Putamen (tissue), 1 donor: ENCODE measurements at places on chromosomes 1 and 21.

- DNase-seq = no peak
Measured at GRCh38 chr1:241706967-241707366, 54.9 kb downstream of the WDR64 start.

DNA sequence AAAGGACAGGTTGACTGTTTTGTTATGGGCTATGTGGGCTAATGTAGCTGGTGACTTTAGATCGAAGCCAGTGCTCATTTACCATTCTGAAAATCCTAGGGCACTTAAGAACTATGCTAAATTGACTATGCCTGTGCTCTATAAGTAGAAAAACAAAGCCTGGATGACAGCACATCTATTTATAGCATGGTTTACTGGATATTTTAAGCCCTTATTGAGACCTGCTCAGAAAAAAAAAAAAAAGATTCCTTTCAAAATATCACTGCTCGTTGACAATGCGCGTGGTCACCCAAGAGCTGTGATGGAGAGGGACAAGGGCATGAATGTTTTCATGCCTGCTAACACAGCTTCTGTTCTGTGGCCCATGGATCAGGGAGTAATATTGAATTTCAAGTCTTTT lies 48.1 kb downstream of the CAMSAP2 start:
- no peak for DNase-seq

DNA sequence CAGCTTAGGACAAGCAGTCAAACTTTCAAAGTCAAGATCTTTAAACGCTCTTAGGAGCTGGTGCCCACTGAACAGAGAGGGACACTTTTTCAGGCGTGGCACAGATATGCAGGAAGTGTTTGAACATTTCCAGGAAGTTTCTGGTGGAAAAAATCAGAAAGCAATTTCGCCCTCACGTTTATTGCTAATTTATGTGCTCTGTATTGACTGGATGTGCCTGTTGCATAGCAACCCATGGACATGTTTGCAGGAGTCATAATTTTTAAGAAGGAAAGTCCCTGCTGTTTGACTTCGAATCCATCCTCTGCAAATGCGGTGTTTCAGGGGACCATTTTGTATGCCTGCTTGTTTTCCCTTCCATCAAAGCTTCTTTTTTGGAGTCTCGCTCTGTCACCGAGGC lies 239.9 kb upstream of the IRF2BP2 start:
- DNase-seq = no peak

DNA sequence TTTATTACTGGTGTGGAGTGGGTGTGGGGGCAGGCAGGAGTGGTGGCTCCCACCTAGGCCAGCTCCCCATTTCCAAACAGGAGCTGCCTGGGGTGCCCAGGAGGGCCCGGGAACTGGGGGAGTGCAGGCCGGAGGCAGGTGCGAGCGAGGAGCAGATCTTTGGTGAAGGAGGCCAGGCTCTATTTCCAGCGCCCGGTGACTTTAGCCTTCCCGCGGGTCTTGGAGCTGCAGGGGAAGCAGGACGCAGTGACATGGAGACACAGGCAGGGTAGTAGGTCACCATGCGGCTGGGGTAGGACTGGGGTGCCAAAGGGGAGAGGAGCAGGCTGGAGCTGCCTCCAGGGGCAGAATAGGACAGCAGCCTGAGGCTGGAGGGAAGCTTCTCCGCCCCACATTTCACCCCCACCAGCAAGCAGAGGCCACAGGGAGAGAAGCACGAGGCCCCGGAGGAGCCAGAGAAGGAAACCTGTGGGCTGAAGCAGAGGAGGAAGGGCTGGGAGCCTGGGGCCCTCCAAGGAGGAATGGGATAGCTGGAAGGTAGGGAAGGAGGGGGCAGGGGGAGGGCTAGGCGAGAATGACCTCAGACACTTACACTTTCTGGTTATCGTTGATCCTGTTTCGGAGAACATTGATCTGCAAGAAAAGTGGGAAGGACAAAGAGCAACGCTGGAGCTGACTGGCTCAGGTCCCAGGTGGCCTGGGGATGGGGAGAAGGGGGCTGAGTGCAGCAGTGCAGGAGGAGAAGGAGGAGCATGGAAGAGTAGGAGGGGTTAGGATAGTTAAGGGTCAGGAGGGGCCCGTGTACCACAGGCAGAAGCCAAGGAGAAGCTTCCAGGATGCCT lies 18.2 kb downstream of the TNNT2 start:
- DNase-seq = no peak

GRCh38 chr21:38937286-38937790 lies 131.6 kb downstream of the ETS2 start:
- no peak for DNase-seq

DNA sequence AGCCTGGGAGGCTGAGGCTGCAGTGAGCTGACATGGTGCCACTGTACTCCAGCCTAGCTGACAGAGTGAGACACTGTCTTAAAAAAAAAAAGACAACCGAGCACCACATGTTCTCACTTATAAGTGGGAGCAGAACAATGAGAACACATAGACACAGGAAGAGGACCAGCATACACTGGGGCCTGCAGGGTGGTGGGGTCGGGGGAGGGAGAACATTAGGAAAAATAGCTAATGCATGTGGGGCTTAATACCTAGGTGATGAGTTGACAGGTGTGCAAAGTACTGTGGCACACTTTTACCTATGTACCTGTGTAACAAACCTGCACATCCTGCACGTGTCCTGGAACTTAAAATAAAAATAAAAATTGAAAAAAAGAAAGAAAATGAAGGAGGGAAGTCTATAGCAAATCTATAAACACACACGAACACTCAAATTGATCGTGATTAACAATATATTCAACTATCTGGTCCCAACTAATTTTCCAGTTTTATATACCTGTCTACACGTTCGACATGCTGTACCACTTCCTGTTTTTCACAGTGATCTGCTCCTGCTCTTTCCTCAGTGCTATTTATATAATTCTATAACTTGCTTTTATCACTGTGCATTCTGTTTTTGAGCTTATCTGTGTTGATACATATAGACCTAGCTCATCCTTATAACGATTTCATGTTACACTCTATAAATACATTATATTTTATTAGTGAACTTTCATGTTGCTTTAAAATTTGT lies 27.2 kb downstream of the AK5 start:
- DNase-seq = no peak

GRCh38 chr1:12275370-12275769 lies 45.5 kb downstream of the VPS13D start:
- no peak for DNase-seq
